ENCODE measurements at places on chromosomes 1 and 21.

- DNase-seq, result peak; percentile 53
These were observed 36.6 kb downstream of the CAPZB start for GRCh38 chr1:19448491-19449439.

DNA sequence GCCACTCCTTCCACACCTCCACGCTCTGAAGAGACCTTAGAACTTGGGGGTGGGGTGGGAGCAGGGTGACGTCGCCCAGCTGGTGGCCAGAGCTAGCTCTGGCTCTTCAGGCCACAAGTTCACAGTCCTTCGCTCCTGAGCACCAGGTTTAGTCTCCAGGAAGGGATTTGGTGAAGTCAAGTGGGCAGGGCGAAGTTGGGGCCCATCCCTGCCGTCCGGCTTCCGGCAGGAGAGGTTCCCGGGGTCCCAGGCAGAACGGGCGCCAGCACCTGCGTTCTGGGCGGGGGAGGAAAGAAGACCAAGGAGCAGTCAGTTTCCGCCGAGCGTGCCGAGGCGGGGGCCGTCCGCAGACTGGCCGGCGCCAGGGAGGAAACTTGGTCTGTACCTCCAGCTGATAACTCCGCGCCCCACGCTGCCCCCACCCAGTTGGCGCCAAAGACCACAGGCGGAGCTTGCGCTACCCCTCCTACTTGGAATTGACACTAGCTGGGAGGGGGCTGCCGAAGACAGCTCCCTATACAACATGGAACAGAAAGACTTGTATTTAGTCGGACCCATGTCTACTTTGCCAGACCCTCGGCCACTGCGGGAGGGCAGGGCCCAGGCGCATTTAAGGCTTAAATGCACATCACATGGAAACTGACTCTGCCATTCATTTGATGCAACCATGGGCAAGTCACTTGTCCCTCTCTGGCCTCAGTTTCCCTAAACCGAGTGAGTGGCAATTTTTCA lies 995 bp downstream of the ID3 start:
- no peak for DNase-seq

- DNase-seq, result peak; percentile 46
These were observed 403.2 kb upstream of the B3GALT2 start for GRCh38 chr1:193589597-193590040.

DNA sequence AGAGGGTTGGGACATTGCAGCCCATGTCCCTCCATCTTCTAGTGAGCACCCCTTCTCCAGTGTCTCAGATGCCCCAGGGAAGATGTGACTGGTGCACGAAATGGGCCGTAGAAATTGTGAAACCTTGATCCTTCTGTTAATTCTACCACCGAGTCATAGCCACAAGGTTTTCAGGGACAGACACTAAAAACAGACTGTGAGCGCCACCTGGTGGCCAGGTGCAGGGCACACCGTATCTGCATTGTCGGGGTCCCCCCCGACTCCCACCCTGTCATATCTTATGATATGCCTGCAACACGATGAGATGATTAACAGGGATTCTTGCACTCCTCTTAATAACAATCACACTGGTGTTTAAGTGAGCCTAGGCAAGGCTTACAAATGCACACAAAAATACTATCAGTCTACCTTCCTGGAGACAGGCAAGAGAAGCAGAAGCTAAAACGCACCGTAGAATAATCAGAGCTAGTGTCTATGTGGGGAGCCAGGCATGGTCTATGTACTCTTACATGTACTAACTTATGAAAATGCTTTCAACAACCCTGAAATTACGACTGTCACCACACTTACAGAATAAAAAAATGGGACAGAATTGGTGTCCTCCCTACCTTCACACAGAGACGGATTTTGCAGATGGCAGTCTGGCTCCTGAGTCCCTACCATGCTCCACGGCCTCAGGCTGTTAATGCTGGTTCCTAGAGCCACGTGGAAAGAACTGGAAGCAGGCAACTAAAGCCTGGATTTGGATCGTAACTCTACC lies 57.9 kb downstream of the FHAD1 start:
- DNase-seq, result no peak

- no peak for DNase-seq
These were observed 15.0 kb downstream of the CAPN8 start for GRCh38 chr1:223650465-223650864.

GRCh38 chr21:39651206-39651605 lies 38.5 kb downstream of the B3GALT5 start:
- no peak for DNase-seq

- no peak for DNase-seq
These were observed 7.0 kb downstream of the PLPPR4 start for GRCh38 chr1:99271249-99271648.

GRCh38 chr21:34907461-34908418 lies 141.4 kb downstream of the RUNX1 start:
- DNase-seq, result no peak

GRCh38 chr1:55275151-55275748 lies 60.1 kb upstream of the USP24 start:
- no peak for DNase-seq

DNA sequence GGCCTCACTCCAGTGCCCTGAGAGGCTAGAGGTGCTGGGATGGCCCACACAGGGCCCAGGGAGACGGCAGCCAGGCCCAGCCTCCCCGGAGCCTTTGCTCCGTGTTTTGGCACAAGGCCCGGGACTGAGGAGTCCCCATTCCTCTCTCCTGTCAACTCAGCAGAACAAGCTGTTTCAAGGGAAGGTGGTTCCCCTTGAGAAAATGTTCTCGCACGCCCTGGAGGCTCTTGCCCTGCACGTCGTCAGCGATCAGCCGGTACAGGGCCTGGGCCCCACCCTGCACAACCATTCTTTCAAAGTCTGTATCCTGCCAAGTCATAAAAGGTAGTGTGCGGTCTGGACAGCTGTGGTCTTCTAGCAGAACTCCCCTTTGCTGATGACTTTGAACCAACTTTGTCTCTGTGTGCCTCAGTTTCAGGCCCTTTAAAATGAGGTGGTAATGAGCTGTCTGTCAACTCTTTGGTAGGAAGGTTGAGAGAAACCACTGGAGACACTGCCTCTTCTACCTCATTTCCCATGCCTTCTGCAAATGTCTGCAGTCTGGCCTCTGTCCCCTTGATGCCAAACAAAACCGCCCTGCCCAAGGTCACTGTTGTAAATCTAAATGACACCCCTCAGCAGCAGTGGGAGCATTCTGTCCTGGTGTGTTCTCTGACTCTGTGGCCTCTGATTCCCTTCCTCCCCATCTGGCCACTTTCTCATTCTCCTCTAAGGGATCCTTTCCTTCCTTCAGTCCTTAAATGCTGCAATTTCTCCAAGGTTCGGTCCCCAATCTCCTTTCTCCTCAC lies 138.6 kb upstream of the JUN start:
- peak; percentile 85 for DNase-seq

- no peak for DNase-seq
These were observed 208.5 kb upstream of the SNX7 start for GRCh38 chr1:98453066-98453465.

DNA sequence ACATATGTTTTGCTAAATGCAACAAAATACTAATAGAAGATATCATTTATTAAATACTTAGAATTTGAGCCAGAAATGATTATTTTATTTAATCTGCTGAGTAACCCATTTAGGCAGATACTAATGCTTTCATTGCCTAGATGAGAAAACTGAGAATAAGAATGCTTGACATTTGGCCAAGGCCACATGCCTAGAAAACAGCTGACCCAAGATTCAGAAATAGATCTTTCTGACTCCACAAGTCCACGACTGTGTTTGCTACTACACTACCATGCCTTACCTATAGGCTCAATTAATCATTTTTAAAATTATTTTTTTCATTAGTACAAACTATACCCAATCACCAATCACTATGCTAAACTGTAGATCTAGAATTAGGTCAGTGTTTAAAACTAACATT lies 129.7 kb downstream of the ATP1B1 start:
- DNase-seq, result no peak

DNA sequence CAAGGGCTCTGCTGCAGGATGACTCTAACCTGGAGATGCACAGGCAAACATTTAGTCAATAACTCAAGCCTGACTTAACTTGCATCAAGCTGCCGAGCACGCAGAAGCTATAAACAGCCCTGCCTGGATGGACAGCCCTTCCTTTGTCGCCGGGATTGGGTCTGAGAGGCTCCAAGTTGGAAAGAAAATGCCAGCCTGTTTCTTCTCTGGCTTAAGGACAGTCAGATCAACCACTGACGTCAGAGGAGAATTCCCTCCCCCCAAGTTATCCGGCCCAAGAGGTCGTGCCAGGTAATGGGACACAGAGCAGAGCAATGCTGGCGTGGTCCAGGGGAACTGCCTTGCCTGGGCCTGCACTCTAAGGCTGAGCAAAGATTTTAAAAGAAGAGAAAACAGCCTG lies 27.1 kb upstream of the LRRC38 start:
- no peak for DNase-seq

- no peak for DNase-seq
These were observed 24.2 kb downstream of the UBASH3A start for GRCh38 chr21:42427809-42428419.

GRCh38 chr1:50352428-50352827 lies 70.8 kb downstream of the DMRTA2 start:
- no peak for DNase-seq

GRCh38 chr1:92909321-92909720 lies 51.9 kb downstream of the DIPK1A start:
- no peak for DNase-seq

GRCh38 chr1:181204530-181204929 lies 116.0 kb downstream of the IER5 start:
- DNase-seq, result no peak

GRCh38 chr1:6612641-6613360 lies 730 bp upstream of the PHF13 start:
- DNase-seq, result no peak

- no peak for DNase-seq
These were observed 25.2 kb downstream of the NRDC start for GRCh38 chr1:51853360-51853759.

DNA sequence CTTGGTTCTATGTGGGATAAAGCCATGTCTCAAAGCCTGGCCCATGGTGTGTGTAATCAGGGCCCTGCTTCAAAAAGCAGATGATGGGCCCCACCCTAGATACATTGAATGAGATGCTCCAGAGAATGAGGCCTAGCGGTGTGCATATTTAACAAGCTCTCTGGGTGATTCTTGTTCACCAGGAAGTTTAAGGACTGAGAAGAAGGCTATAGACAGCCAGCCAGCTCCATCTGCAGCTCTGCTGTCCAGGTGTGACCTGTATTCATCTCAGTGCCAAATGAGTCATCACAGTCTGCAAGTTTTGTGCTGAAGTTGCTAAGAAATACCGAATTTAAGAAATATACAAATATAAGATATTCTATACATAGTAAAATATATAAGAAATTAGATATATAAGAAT lies 182.0 kb upstream of the RUNX1 start:
- no peak for DNase-seq

GRCh38 chr1:153430561-153430960 lies 14.2 kb downstream of the S100A7A start:
- DNase-seq, result no peak

GRCh38 chr1:32918179-32918578 lies 17.0 kb upstream of the TMEM54 start:
- DNase-seq, result no peak

DNA sequence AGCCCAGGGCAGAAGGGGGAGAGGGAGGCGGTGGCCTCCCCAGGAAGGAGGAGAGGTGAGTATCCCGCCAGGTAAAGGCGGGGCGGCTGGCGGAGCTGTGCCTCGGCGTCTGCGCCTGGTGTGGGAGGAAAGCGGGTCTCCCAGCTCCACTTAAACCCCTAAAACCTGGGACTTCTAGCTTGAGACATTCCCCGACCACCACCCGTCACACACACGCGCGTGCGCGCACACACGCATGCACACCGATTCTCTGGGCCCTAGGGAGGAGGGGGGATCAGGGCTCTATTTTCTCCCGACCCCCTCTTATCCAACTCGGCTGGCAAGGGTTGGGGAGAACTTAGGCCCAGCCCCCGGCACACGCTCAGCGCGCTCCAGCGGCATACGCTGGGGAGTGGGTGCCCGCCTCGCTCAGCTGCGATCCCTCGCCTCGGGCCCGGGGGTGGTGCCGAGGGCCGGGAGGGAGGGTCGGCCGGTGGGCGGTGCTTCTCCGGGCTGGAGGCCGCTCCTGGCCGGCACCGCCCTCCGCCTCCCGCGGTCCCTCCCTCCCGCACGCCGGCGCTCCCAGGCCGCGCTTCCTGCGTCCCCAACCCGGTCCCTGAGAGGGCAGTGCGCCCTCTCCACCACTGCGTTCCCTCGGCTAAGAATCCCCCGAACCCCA lies at the start of gene TMEM51:
TMEM51 (plus strand) TSS at position 564 of the 658 bp plus-strand sequence. CDS start 61,341 bp downstream, outside the sequence.
- DNase-seq, result no peak

DNA sequence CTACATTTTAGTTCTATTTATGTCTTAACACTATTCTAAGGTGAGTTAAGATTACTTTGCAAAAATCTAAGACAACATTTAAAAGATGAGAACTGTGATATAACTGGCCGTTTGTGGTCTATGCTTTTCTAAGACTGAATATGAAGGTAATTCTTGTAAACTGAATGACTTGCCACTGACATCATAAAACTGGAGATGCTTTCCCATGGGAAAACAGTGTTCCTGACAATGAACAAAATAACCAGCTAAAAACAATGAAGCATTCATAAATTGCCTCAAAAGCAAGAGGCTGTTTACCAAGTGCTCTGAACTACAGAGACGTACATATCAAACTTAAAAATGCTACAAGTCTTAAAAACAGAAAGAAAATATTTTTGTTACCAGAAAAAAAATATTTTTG lies 54.7 kb downstream of the APP start:
- DNase-seq, result no peak

DNA sequence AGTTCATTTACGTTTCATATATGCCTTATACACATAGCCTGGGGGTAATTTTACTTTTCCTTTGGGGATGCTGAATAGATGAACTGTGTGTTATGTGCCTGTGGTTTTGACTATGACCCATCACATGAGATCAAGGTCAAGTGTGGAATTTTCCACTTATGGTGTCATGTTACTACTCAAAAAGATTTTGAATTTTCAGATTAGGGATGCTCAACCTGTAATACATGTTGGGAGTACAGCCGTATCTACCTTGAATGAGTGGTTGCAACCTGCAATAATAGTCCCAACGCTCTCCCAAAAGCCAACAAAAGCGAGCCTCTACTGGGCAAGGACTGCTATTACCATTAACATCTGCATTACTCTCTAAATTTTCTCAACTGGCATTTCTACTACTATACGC lies 68.5 kb upstream of the SDC3 start:
- DNase-seq, result no peak

- DNase-seq, result no peak
These were observed 38.6 kb downstream of the SIPA1L2 start for GRCh38 chr1:232591344-232591743.

All from urinary bladder (tissue), 4 donors.